Activated naive CD4-positive, alpha-beta T cell treated with anti-CD3 and anti-CD28 coated beads for 36 hours (primary cell): ENCODE measurements at places on chromosomes 16 and 17. TPM values are rescaled to one million over a fixed set of nuclear protein-coding genes. Genes with fewer than 3 reads are reported as not detected.

DNA sequence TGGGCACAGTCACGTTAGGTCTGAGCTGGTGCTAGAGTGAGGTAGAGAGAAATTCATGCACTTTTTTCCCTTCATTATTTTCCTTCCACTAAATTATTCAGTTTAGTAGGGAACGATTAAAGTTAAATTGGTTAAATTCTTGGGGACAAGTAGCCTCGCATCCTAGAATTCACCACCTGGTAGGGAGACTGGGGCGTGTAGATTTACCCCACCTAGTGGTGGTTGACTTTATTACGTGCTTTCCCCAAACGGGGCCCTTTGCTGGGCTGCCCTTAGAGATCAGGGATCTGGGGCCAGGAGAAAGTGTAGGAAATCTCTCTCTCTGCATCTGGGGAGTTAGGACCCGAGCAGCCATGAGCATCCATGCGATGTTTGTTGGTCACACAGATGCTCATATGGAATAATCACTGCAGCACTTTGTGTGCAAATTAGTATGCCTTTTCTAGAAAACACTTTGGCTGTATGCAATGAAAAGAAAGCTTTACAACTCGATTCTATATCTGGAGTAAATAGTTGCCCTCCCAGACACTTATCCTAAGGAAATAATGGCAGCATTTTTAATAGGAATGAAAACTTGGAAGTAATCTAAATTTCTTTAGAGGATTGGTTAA, 107.0 kb downstream of the PLCG2 start:
- peak; percentile 35 for DNase-seq

DNA sequence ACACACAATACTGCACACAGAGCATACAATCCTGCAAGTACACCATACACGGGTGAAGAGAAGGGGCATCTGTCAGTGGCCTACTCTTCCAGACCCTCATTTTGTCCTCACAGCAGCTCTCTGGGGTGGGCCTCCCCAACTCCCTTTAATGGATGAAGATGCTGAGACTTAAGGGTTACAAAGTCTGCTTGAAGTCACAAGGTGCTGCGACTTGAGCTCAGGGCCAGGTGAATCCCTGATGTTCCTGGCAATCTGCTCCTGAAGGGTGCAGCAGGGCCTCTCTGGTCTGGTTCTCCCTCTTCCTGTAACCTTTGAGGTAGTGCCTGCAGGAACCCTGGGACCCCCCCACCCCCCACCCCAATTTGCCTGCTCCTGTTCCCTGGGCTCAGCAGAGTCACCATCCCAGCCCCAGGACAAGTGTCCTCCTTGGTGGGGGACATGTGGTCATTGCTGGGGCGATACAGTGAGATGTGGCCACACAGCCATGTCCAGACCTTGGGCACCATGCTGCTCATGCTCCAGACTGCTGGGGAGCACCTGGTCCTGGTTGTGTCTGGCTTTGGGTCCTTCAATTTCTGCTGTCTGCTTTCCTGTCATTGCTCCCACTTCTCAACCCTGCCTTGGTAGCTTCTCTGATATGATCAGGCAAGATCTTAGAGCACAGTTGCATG, 107.5 kb downstream of the METRNL start:
- peak; percentile 2 for DNase-seq

Gene OTOP3
- total RNA-seq, result not detected

- no peak for DNase-seq
Observed at GRCh38 chr16:14462811-14463210, 167.2 kb downstream of the PARN start.
